NCI-H1694 (cell line): ENCODE measurements at places on chromosomes 2 and 18.

GRCh38 chr2:128198656-128199055, 107.7 kb downstream of the UGGT1 start:
- no peak for DNase-seq

DNA sequence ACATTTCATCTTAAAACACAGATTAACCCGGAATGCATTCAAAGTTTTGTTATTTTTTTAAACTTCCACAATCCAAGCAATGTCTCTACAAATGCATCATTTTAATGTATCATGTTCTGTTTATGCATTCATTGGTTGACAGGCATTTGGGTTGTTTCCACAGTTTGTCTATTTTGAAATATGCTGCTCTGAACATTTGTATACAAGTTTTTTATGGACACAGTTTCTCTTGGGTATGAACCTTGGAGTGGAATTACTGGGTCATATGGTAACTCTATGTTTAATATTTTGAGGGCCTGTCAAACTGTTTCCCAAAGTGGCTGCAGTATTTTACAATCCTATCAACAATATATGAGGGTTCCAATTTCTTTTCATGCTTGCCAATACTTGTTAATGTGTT, 57.3 kb downstream of the GULP1 start:
- DNase-seq: no peak

DNA sequence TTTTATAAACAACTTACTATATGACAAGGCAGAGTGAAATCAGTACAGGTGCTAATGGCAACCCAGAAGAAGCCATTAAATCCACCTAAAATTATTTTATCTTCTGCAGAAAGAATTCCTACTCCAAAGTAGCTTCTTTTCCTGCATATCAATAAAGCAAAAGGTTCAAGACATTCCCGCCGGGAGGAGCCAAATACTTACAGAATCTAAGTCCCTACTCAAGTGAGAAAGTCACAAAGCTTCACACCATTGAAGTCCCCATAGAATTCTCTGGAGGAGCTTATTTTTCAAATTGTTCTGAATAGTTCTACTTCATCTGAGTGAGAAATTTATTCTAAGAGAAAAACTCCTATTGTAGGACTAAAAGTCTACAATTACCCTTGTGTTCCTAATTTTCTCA, 233.7 kb upstream of the HNRNPA3 start:
- no peak for DNase-seq

DNA sequence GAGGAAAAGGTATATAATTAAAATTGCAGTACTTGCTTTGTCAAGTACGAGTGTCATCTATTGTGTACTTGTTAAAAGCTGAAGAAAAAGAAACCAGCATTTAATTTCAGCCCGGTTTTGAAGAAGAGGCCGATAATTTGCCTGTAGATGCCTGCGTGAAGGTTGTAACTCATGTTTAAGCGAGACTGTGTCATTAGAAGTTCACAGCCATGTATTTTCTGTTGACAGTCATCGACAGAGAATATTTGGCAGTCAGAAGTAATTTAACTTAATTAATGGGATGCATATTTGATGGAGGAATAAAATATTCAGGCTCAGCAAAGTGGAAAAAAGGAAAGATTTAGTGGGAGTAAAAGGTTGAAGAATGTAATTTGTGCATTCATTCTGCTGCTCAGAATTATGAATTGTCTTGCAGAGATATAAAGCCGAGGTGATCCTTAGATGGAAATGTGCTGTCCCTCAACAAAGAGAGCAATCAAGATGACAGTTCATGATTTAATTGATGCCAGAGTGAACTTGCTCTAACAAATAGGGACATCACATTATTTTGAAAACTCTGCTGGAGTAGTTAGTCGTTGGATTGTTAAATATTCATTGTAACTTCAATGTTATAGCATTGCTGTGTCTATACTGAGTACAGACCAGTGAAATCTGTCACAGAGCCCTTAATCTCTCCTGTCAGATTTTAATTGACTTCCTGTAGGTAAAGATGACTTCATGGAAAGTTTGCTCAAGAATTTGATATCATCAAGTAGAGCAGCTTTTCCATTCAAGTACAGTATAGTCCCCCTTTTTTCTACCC, 53.9 kb downstream of the ZNF407 start:
- DNase-seq: no peak

GRCh38 chr18:5678779-5679406, 135.1 kb upstream of the EPB41L3 start:
- no peak for DNase-seq

- no peak for DNase-seq
These were observed 484.7 kb downstream of the EIPR1 start for GRCh38 chr2:2892892-2893291.

DNA sequence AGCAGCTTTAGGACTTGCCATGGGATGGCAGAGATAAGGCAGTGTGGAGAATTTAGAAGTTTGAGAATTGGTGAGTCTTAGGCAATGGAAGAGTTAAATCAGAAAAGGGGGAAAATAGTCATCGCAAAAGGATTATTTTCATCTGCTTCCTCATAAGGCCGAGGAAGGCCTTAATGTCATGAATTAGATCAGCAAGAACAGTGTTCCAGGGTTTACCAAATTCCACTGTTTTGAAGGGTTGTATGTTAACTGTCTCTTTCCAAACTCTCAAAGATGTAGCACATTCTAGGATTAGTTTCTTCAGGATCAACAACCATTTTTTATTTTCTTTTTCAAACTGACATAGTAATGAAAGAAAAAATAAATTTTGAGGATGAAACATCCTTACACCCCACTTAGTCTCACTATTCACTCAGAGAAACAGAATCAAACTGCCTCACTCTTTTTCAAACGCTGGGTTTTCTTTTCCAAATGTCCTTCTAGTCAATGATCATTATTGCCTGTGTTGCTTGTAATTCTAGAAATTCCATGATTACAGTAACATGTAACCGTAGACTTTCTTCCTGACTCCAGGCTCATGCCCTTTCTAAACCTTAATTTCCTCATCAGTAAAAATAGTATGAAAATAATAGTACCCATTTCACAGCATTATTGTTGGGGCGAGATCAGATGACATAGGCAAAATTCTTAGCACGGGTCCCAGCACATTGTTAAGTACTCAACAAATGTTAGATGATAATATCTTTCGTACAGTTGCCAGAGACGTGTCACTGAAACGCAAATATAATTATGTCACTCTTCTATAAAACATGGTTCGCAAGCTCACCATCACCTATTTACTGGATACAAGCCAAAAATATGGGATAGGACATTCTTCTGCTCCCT, 23.6 kb downstream of the ZEB2 start:
- no peak for DNase-seq

- DNase-seq: no peak
These were observed 73.9 kb downstream of the ASXL2 start for GRCh38 chr2:25804338-25804737.

DNA sequence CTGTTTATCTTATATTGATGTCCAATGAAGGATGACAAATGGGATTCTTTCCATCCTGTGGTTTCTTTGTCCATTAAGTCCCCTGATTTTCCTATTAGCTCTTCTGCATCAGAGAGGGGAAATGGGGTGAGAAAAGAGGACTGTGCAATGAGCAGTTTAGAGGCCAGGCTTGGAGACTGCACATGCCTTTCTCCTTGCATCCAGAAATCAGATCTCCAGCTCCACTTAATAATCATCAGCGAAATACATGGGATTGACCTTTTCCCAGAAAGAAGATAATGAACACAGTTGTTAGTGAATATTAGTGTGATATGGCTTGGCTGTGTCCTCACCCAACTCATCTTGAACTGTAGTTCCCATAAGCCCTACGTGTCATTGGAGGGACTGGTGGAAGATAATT, 697.4 kb downstream of the CBLN2 start:
- DNase-seq: no peak

DNA sequence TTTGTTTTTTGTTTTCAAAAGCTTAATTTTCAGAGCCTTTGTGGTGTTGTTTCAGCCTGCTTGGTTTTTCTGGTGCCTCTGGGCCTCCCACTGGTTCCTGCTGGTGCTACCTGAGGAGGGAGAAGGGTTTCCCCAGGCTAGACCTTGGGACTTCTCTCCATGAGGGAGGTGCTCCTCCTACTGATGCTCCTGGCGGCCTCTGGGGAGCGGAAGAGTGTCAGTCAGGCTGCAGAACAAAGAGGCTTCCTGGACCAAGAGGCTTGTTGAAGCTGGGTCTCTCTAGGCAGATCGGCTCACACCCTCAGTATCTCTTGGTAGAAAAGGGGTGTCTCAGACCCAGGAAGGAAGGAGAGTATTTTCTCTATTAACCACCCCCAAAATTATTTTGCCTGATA, 32.2 kb downstream of the RFX8 start:
- no peak for DNase-seq
